ENCODE measurements at places on chromosomes 7 and 10.

- no peak for DNase-seq
These were observed 522.1 kb upstream of the FOXK1 start for GRCh38 chr7:4159761-4160554.

GRCh38 chr10:28788762-28789161 lies 111.4 kb downstream of the BAMBI start:
- DNase-seq, result no peak

DNA sequence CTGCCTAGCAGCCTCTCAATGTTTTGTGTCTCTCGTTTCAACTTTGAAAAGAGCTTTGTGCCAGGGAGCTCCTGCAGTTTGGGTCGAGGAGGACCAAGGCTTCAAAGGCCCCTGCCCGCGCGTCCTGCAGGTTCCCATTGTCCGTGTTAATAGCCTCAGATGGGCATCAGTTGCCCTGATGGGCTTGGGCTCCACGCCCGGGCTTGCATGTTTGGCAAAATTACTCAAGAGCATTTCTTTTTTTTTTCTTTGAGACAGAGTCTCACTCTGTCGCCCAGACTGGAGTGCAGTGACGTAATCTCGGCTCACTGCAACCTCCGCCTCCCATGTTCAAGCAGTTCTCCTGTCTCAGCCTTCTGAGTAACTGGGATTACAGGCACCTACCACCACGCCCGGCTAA lies 636.6 kb downstream of the SDK1 start:
- DNase-seq, result no peak

GRCh38 chr7:80918399-80918798 lies 452 bp downstream of the SEMA3C start:
- no peak for DNase-seq

DNA sequence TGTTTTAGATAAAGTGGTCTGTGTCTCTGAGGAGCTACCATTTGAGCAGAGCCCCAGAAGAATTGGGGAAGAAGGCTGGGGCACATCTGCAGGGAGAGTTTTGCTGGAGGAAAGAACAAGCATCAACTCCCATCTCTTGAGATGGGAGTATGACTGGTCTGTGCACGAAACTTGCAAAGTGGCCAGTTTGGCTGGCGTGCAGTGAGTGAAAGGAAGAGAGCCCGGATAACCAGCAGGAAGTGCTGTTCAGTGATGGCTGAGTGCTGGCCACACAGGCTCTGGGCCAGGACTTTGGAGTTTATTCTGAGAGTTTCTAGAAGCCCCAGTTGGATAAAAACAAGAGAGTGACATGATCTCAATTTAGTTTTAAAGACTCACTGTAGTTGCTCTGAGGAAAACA lies 34.4 kb upstream of the SVIL start:
- no peak for DNase-seq

DNA sequence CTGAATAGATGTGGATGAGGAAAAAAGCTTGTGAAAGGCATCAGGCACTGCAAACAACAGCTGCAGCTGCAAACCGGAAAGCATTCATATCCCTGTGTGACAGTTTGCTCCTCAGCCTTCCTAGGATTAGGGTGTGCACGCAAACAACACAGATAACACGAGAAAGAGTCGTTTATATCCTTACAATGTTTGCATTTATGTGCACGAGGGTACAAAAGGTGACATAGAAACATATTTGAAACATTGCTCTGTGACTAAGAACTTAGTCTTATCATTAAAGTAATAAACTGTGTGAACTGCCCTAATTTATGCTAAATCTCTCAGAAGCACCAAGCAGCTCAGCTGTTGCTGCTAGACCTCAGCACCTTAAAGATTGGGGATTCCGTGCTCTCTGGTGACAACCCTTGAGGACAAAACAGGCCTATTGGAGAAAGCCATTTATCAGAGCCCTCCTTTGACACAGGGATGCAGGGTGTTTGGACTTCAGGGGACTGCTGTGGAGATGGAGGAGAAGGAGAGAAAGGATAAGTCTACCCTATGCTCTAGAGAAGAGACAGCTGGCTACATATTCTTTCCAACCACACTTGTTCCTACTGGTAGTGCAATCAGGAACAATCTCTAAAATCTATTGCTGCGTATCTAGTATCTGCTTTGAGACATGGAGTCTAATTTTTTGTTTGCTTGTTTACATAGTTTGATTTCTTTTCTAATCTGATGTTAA lies 176.2 kb downstream of the GNAT3 start:
- DNase-seq, result no peak

DNA sequence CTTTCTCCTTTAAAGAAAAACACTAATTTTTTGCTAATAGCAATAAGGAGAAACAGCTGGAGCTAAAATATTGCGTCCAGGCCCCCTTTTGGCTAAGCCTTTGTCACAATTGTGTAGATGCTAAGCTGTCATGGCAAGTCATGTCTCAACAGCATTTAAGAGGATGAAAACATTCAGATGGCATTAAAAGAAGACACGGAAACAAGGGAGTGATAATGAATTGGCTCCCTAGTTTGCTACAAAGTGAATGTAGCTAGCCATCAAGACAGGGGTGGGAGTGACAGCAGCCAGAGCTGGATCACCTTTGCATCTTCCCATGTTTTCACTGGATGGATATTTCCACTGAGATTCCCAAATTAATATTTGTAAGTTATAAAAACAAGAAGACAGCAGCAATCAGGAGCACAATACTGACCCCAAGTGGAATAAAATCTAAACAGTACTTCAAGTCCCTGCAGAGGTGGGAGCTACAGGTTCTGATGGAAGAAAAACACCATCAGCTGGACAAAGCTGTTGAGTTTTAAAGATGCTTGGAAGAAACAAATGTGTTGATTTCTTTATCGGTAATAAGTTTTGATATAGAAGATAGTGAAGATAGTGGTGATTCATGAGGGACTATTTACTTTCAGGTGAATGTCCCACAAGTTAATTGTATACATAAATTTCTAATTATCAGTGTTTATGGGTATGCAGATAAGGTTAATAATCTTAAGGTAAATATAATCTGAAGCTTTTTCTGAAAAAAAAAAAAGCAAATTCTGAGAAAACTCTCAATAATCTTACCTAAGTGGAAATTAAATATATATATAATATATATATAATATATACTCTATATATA lies 129.4 kb downstream of the SLC16A9 start:
- DNase-seq, result no peak

GRCh38 chr7:42460933-42461332 lies 223.9 kb upstream of the GLI3 start:
- no peak for DNase-seq

DNA sequence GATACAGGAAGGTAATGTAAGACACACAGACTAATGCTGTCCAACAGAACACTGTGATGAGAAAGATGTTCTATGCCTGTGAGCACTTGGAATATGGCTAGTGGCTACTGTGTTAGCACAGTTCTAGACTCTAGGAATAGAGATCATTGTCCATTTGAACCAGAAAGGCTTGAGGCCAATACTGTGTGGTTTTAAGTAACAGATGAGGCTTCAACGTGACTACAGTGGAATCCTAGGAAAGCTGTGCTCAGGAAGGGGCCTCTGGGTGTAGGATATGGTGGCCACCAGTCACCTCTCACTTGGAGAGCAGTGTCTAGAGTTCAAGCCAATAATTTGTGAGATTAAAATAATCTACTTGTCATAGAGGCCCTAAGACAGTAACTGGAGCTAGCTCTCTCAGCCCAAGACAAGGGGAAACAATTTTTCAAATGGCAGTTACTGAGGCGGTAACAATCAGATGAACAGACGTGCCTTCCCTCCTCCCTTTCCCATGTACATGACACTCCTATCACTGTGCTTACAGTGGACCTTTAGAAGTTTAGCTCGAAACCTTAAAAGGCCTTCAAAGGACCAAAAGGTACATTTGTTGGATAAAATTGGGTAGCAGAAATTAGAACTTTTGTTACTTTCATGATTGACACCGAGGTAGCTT lies 10.2 kb downstream of the ZDHHC16 start:
- no peak for DNase-seq

DNA sequence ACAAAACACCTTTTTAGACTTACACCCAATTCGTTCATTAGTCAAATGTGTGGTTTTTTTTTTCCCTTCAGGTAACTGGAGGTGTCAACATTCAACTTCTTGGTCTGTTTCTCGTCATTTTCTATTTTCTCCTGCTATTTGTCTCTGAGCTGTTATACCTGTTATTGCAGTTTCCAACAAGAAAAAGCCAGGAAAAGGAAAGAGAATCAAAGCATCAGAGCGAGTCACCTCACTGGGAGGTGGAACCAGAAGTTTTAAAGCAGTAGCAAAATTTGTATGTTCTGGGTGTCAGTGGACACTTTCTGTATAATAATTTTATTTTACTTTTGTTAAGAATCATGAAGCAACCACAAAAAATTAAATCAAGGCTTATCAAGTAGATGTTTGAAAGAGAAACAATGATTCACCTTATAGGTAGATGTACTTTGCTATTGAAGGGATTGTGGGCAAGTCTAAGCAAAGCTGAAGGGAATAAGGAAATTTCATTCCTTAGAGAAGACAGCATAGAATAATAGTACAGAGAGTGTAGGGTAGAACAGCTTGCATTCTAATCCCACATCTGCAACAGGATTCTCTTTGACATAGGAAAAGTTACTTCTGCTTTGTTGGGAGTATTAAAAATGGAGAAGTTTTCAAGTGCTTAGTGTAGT lies 675.8 kb downstream of the PCDH15 start:
- DNase-seq, result no peak

GRCh38 chr7:29247224-29247962 lies 52.8 kb downstream of the CHN2 start:
- DNase-seq, result no peak

GRCh38 chr7:151426441-151426903 lies 13.5 kb downstream of the CRYGN start:
- no peak for DNase-seq

- no peak for DNase-seq
These were observed 21.0 kb downstream of the NUDT13 start for GRCh38 chr10:73131301-73131700.

DNA sequence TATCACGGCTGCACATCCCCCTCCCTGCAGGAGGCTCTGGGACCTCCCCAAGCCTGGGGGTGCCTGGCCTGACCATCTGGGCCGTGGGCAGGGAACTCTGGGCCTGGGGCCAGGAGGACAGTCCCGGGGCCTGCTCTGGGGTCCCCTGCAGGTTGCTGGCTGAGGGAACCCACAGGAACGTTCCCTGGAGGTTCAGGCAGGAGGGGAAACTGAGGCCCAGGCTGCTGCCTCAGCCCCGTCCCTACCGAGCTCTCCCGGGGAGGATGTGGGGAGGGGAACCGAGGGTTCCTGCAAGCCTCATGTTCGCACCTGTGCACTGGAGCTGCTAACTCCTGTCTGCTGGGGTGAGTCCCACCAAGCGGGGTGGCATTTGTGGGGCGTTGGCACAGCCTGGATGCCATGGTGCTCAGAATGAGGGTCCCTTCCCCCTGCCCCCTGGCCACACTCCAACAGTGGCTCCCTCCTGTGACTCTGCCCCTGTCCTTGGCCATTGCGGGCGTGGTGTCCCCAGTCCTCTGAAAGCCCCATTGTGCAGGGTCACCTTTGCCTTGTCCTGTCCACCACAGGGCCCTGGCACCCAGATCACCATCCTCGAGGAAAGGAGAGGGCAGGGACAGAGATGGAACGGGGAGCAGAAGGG lies 9.4 kb downstream of the ELFN1 start:
- DNase-seq, result no peak

GRCh38 chr7:55723621-55723941 lies 139.0 kb downstream of the SEPTIN14 start:
- no peak for DNase-seq

DNA sequence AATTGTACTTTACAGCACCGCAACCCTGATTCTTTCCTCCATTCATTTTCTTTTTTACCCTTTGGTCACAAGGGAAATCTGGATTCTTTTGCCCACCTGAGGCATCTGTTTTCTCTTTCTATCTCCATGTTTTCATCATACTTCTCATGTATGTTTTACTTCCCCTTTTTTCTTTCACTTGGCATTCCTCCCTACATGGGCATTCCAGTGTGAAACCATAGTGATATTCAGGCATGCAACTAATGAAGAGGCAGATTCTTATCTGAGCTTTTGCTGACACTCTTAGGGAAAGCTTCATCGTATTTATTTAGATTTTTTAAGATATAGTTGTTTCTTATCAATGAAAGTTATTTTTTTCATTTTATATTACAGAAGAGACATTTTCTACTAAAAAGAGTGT lies 405.2 kb upstream of the TEX47 start:
- DNase-seq, result no peak

DNA sequence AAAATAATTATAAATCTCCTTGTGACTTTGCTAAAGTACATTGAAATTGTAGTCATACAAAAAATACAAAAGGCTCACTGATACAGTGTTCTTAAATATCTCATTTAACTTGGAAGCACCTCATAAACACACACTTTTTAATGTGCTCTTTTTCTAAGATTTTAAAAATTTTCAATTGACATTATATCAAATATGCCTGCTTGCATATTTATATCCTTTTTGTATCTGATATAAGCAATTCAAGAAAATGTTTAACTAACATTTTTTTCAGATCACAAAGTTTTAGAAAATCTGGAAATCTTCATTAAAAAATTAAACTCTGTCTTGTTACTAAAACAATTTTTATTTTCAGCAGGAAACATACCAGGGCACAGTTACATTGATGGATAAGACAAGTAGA lies 661.5 kb downstream of the REEP3 start:
- DNase-seq, result no peak

DNA sequence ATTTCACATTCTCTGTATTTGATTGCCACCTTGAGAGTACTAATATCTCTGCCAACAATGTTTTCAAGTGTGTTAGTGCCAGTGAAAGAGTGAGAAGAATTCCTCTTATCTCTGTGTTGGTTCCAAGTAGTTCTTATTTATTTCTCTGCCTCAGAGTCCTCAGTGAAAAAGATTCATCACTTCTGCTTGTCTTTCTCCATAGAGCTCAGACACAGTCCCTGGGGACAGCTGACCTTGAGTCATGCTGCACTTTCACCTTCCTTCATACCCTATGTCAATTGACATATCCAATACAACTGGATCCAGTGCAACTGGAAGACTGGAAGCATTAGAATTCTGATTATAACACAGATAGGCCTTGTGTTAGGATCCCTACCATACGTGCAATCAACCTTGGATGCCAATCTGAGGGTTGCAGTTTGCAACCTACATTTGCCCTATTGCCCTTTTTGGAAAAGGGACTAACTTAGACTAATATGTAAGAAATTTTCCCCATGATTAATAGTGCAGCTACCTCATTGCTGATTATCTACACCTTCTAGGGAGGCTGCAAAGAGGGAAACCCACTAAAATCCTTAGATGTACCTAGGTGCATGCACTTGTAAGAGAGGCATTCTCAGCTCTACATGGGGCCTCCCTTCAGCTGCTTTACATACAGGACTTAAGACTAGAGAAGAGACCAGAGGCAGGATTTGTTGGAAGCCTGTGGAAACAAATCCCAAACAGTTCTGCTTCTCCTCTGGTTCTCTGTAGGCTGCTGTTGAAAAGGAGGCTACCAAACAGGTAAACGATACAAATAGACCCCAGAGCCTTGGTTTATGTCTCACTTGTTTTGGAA lies 8.4 kb downstream of the IFIT2 start:
- no peak for DNase-seq

- no peak for DNase-seq
These were observed 240.2 kb downstream of the MAD1L1 start for GRCh38 chr7:1992554-1992953.

- DNase-seq, result no peak
These were observed 12.2 kb downstream of the CCDC6 start for GRCh38 chr10:59894114-59894513.

Data from stimulated activated CD4-positive, alpha-beta T cell treated with anti-CD3 and anti-CD28 coated beads, TNF-alpha, amount 100 ng/mL, for 24 hours (primary cell).